Fibroblast of skin of right biceps (primary cell): ENCODE measurements at places on chromosomes 11 and 22.

DNA sequence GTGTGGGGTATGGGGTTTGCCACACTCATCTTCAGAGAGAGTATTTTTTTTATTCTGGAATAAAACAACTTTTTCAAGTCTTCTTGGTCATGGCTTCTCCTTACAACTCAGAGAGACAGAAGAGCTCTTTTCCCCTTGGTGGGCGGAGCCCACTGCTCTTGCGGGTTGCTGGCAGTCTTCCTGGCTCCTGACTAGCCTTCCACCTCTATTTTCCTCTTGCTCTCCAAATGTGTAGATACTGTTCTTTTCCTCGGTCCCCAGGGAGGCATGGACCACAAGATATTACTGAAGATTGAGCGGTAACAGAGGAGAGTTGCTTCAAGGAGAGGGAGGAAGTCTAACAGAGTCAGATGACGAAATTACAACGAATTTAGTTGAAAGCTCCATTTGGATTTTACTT lies 210.6 kb downstream of the NTM start:
- DNase-seq: peak; percentile 58

GRCh38 chr22:23069502-23070357 lies 589 bp upstream of the GNAZ start:
- peak; percentile 89 for DNase-seq

- DNase-seq: no peak
Observed at GRCh38 chr22:32746732-32747131, 54.8 kb upstream of the TIMP3 start.

DNA sequence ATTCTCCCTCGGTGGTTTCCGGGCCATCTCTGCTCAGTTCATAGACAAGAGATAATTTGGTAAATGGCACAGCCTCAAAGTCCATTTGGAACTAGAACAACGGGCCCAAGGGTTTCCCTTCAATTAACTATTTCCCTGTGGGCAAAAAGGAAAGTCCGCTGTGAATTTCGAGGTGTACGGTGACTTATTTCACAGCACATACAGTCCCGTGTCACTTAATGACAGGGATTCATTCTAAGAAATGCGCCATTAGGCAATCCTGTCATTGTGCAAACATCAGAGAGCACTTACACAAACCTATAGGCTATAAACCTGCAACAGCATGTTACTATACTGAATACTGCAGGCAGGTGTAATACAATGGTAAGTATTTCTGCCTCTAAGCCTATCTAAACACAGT lies 551.6 kb downstream of the OPCML start:
- DNase-seq: no peak

- peak; percentile 53 for DNase-seq
Observed at GRCh38 chr11:106619320-106619990, 398.8 kb downstream of the GUCY1A2 start.

DNA sequence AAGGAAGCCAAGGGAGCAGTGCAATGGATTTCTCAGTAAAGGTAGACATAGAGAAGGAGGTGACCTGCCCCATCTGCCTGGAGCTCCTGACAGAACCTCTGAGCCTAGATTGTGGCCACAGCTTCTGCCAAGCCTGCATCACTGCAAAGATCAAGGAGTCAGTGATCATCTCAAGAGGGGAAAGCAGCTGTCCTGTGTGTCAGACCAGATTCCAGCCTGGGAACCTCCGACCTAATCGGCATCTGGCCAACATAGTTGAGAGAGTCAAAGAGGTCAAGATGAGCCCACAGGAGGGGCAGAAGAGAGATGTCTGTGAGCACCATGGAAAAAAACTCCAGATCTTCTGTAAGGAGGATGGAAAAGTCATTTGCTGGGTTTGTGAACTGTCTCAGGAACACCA lies 6.6 kb downstream of the TRIM22 start:
- no peak for DNase-seq

DNA sequence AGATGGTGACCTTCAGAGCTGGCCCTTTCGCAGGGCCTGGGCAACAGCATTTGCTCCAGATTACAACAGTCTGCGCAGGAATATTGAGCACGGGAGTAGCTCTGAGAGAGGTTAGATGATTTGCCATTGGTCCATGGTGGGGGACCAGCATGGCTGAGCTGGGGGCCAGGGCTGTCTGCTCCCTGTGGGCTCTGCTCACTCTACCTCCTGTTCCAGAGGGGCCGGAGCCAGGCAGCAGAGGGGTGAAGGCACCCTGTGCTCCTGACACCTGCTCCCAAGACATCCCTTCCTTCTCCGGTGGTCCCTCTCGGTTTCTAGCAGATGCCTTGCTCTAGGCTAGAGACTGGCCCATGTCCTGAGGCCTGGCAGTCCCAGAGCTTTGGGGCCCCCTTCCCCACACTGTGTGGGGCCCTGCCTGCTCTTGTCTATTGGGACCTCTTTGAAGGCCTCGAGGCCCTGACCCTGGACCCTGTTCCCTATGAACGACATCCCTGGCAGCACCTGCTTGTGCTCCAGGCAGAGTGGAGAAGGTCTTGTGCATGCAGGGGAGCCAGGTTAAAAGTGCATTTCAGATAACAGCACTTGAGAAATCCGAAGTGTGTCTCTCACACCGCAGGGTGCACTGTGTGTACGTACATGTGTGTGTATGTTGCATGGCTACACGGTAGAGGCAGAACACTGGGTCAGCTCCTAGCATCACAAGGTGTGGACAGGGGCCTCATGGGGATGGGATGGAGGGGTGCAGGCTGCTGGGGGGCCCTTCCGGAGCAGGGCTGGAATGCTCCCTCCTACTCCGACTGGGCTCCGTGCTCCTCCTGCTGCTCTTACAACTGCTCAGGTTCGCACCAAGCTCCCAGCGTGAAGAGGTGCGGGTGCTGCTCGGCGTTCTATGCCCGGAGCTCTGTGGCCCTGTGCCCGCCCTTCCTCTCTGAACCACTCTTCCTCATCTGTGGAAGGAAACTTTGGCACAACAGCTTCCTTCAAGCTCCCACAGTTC lies 123.3 kb upstream of the B3GAT1 start:
- DNase-seq: no peak

DNA sequence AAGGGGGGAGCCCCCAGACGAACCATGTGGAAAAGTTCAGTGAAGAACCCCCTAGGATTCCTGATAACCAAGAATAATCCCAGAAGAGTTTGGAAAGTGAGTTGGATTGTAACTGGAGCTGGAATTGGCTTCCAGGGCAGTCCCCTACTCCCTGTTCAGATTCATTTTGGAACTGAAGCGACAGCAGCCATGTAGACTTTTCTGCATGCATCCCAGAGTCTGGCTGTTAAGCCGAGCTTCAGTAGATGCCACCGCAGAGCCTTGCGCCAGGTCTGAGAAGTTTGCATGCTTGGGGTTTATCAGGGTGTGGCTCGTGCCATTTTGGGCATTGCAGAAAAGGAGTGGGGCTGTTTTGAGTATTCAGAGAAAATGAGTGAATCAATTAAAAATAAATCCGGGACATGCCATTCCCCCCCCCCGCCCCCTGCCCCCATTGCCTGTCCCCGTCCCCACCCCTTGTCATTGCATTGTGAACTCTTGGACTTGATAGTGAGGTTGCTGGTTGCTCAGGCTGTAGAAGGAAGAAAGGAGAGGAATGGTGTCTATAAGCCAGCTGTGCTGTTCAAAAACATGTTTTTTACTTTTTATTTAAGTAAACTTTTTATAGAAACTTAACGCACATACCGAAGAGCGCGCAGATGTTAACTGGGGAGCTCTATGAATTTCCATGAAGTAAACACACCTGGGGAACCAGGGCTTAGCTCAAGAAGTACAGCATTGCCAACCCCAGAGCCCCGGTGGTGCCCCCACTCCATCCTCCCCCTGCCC lies 71.2 kb downstream of the LDLRAD3 start:
- DNase-seq: no peak

DNA sequence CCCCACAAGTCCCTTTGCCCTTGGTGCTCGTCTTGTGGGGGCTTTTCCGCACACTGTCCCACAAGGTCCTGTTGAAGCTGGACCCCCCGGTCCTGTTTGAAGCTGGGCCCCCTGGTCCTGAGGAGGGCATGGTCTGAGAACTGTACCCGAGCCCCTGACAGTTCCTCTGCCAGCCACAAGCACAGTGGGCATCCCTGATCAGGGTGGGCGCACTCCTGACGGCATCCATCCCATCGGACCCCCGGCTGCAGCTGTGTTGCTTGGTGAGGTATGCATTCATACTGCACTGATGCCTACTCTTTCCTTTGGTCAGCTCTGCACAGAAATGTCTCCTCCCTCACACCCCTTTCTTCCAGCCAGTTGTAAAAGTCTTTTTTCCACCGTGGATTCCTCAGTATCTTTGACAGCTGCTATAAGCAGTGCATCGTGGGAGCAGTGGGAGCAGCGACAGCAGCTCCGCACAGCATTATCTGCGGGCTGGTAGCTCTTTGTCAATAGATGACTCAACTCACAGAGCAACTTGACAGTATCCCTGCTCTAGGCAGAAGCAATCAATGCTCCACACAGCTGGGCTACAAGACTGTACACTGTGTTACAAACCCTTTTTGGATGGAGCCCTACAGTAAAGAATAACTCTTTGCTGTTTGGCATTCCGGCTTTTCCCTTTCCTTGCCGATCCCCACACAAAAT lies 1030.8 kb upstream of the CCDC90B start:
- peak; percentile 55 for DNase-seq

DNA sequence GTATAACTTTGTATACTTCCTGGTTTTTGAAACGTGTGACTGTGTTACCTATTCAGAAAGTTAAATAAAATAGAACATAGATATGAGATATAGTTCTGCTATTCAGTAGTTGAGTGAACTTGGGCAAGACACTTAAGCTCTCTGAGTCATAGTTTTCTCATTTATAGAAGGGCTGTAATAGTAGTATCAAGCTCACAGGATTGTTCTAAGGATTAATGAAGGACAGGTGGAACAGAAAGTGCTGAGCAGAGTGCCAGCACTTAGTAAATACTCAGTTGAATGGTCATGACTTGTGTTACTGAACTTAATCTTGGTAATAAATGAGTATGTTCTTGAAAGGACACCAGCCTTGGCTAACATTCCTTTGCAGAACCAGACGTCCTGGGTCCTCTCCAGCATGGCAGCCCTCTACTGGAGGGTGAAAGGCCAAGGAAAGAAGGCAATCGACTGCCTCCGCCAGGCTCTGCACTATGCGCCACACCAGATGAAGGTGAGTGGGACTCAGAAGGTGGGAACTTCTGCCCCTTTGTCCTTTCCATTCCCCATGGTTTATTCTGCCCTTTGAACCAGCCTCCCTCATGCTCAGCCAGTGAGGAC lies 131.2 kb downstream of the TTC17 start:
- DNase-seq: no peak

- DNase-seq: peak; percentile 65
Observed at GRCh38 chr11:63510360-63511047, 4.6 kb downstream of the LGALS12 start.

DNA sequence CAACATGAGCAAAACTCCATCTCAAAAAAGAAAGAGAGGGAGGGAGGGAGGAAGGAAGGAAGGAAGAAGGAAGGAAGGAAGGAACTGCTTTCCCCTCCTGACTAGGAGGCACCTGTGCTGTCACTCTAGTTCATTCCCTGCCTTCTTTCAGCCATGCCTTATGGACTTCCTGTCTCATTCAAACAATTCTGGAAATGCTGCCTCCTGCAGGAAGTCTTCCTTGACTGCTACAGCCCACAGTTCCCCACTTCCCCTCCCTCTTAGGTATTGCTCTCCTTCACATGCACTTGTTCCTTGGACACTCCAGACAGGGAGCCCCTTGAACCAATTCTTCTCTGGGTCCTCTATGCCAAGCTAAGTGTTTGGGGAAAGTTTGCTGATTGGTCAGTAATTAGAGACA lies 31.6 kb upstream of the WNT11 start:
- peak; percentile 26 for DNase-seq

DNA sequence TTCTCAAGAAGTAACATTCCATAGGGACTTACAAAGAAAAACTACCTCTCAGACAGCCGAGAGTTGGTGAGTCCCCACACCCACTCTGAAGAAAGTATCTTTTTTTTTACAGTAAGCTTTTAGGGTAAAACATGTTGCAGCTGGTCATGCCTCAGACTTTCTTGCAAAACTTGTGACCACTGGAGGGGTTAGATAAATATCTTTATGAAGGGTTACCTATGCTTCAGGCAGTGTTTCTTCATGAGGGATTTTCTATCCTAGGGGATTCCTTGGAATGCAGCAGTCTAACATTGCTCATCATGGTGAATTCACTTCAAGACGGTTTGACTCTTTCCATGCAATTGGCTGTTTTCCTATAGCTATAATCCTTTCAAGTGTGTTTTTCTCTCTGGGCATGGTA lies 20.8 kb upstream of the SNX19 start:
- no peak for DNase-seq

- no peak for DNase-seq
Observed at GRCh38 chr22:23557467-23557866, 22.6 kb downstream of the IGLL1 start.

- no peak for DNase-seq
Observed at GRCh38 chr11:62725646-62726045, 1.6 kb downstream of the HNRNPUL2 start.

GRCh38 chr11:46050662-46051061 lies 70.6 kb downstream of the PHF21A start:
- DNase-seq: no peak

- DNase-seq: no peak
Observed at GRCh38 chr22:43395086-43395695, 16.6 kb upstream of the MPPED1 start.

DNA sequence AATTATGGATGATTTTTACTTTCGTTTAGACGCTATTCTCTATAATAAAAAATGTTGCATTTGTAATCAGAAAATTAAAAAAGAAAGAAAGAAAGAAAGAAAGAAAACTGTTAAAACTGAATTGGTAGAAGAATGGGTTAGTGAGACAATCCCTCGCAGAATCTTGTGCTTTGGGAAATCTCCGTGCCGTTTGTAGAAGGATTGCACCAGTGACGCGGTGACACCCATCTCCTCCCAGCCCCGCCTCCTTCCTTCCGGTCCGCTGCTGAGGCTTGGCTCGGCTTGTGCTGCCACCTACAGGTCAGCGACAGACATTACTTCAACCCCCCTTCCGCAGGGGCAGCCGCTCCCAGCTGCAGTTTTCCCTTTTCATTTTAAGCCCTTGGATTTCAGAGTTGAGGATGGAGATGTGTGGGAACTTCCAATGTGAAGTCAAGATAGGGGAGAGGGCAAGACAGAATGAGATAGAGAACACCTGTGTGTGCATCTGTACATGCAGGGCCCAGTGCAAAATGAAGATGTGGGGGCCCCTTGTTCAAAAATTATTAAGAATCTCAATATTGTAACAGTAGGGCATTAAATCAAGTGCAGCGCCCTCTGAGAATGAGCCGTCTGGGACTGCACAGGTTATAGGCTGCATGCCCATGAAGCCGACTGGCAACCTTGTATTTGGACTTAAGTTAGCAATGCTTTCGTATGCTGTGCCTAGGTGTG lies 41.1 kb downstream of the TST start:
- DNase-seq: peak; percentile 82

- DNase-seq: peak; percentile 15
Observed at GRCh38 chr11:26106726-26107125, 225.2 kb upstream of the ANO3 start.
